ENCODE measurements at places on chromosomes 2 and 18.

DNA sequence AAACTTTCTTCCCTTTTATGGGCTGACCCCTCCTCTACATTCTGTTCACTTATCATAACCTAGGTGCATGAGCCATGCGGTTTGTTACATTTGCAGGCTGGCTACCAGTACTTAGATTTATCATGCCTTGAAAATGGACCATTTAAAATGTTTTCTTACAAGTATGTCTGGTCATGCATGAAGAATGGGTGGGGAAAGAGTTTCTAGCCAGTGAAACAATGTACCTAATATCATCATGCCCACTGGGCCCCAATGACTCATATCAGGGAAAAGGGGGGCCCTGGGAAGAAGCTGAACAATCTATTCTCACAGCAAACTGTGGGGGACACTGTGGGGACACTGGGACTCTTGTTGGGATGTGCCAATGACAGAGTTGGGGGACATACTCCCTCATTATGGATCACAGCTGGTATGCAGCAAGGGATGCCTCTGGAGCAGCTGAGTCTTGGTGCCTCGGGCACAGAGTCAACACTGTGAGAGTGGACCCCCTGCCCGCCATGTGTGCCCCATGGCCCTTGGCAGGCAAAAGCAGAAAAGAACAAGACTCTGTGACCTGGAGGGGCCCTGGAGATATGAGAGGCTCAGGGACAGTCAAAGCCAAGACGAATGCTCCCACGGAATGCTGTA lies 156.3 kb downstream of the ZNF516 start:
- no peak for DNase-seq

GRCh38 chr2:221495731-221496130 lies 76.4 kb downstream of the EPHA4 start:
- DNase-seq: no peak

GRCh38 chr18:62126737-62127136 lies 60.1 kb downstream of the PIGN start:
- no peak for DNase-seq

DNA sequence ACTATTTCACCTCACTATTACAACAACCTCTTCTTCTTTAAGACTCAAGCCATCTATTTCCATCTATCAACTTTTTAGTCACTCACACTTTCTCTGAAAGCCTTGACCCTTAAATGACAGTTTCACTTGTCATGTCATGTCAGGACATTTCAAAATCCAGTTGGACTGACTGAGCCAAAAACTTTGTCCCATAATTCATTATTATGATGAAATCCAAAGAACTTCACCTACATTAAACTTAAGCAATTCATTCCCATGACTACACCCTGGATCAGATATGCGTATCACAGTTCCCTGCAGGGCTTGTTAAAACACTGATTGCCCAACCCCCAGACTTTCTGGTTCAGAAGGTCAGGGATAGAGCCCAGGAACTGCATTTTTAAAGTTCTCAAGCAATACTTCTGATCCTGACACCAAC lies 26.5 kb downstream of the LDAH start:
- DNase-seq: no peak

DNA sequence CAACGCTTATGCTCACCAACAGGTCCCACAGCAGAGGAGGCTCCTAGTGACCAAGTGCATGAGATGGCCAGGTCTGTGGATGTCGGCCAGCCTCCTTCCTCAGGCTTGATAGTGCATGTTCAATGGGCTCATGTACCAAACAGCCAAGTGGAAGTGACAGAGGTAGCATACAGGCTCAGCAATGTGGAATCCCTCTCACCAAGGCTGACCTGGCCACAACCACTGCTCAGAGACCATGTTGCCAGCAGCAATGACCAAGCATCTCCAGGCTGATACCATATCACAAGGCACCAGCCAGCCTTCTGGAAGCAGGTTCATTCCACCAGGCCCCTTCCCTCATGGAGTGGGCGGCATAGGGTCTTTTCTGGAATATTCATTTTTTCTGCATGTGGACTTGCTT lies 61.5 kb downstream of the REEP1 start:
- no peak for DNase-seq
